SJCRH30 (cell line): ENCODE measurements at places on chromosomes 2 and 18.
A peak's percentile ranks its signal among the peaks of the same experiment; 100 is the strongest.

DNA sequence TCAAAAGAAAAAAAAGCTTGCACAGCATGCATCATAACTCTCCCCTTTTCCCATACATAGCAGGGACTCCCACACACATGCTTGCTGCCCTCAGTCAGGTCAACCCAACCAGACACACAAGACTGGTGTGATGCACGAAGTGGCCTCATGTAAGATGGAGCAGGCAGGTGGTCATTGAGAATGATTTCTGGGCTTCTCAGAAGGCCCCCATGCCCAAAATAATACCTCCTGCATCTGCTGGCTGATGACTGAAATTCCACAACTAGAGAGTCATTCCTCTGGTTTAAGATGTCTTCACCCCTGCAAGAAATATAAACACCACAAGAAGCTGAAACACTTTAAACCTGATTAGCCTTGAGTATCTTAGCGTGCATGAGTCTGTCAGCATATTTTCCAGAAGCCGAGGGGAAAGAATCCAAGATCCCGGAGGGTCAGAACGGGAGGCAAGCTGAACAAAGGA is 131.1 kb downstream of the AFF3 start:
- DNase-seq: no peak

- DNase-seq: no peak
Observed at GRCh38 chr2:98769784-98770183, 38.9 kb upstream of the MGAT4A start.

GRCh38 chr18:74368901-74369705 is 53.5 kb downstream of the C18orf63 start:
- DNase-seq: no peak

- DNase-seq: no peak
Observed at GRCh38 chr2:181459621-181460021, 2.4 kb downstream of the ITGA4 start.

DNA sequence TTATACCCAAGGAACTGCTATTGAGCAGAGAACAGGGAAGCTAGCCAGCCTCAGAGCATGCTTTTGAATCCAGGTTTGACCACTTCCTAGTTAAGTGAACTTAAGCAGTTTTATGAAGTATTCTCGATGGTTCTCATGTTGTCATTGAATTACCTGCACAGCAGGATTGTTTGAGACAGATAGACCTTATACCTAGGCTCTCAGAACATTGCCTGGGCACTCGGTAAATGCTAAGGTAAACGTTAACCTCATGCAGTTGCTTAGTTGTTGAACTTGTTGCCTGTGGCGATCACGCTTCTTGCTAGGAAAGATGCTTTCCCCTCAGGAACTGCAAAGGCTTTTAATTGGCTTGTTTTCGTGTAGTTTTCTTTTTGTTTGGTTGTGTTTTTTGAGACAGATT is 34.0 kb upstream of the CHMP1B start:
- no peak for DNase-seq

DNA sequence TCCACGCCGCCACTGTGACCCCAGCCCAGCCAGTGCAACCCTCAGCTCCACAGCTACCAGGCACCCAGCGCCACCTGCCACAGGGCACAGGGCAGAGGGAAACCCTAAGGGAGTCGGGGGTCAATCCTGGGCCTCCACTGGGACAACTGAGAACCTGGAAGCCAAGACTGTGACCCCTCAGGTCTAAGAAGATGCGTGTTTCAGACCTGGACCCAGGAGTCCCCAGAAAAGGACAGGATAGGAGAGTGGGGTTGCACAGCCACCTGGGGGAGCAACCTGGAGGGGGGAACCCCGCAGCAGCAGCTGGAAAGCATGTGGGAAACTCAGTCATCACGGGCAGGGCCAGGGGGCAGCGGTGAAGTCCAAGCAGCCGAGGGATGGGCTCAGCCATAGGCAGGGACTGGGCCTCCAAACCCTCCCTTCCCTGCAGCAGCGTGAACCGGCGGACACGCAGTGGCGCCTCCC is 4.1 kb downstream of the ESPNL start:
- no peak for DNase-seq

DNA sequence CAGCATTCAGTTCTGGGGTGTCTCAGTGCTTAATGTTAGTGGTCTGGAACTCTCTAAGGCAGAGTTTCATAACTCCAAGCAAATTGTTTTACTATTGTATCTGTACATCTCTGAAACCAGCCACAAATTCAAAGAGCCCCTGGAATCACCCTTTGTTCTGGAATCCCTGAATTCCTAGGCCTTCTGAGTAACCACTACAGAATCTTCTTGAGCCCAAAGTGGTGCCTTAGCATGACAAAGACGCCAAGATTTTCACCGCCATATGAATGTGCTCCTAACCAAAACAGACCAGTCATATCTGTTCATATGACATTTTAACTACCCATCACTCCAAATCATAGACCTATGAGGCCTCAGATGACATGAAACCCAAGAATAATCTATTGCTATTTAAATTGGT is 668.1 kb downstream of the EPHA4 start:
- DNase-seq: no peak

DNA sequence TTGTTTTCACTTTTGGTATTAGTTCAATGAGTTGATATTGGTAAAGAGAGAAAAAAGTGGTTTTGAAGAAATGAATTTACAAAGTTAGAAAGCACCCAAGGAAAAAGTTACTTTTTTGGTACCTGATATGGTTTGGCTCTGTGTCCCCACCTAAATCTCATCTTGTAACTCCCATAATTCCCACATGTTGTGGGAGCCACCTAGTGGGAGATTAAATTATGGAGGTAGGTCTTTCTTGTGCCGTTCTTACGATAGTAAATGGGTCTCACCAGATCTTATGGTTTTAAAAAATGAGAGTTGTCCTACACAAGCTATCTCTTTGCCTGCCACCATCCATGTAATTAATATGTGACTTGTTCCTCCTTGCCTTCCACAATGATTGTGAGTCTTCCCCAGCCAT is 965.6 kb upstream of the NRXN1 start:
- no peak for DNase-seq

DNA sequence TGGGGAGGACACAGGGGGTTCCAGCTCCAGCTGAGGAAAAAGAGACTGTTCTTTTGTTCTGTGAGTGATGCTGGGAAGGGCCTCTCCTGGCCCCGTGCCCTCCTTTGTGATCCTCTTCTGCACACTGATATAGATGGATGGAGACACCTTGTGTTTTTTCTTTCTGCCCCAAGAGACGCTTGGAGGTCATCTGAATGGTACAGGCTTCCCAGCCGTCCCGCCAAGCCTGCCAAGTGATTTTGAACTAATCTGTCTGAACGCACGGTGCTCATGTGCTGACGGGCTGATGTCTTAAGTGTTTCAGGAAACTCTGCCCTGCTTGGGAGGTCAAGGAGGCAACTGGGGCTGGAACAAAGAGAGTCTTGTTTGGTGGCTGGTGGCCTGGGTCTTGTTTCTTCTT is 57.5 kb downstream of the KIF5C start:
- DNase-seq: peak; percentile 28
